ENCODE measurements at places on chromosomes 13 and 19.

DNA sequence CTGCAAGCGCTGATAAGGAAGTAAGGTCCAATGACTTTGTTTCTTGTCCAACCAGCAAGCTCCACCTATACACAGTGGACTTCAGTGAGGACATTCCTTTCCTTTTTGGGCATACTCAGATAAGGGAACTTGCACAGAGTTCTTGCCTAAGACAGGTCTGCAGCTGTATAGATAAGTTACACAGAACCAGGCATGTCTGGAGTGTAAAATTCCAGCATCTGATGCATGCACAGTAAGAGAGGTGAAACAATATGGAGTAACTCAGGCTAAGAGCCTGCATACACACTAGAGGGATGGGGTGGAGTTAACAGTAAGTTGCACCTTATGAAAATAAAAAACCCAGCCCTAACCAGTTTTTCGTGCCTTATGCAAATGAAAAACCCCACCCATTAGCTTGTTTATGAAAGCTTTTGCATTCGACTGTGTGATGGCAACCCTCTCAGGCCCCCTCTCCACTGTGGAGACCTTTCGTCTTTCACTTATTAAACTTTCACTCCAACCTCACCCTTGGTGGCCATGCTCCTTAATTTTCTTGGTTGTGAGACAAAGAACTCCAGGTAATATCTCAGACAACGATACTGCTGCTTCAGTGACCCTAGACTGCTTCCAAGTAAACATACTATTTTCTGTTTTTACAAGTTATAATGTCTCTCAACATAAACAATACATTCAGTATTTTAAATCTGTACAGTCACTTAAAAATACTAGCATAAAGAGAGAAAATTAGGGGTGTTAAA lies 2859.0 kb upstream of the PCDH20 start:
- DNase-seq, result no peak

GRCh38 chr19:2181633-2181997 lies 17.9 kb downstream of the DOT1L start:
- DNase-seq, result no peak

DNA sequence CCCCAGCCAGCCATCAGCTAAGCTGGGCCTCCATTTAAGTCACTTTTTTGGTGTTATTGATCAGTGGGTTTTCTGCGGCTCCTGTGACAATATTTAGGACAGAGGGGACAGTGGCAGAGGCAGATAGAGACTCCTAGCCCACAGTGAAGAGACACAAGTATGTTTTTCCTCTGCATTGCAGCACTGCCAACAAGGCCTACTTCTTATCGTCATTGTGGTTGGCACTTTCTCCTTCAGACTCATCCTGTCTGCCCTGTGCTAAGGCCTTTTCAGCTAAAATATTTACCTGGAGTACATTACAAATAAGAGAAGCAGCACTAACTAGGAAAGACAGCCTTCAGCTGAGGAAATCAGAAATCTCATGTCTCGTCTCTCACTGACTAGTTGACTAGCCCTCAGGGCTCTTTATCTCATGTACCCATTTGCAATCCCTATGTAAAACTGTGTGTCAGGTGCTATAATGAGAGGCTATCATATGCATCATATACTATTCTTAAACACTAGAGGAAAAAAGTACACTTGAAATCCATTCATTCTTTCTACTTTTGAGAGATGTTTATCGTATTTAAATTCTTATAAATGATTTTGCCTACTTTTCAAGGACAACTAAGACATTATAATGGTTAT lies 62.2 kb downstream of the ZAR1L start:
- DNase-seq, result no peak

GRCh38 chr19:33627526-33627925 lies 5.8 kb downstream of the CHST8 start:
- no peak for DNase-seq

DNA sequence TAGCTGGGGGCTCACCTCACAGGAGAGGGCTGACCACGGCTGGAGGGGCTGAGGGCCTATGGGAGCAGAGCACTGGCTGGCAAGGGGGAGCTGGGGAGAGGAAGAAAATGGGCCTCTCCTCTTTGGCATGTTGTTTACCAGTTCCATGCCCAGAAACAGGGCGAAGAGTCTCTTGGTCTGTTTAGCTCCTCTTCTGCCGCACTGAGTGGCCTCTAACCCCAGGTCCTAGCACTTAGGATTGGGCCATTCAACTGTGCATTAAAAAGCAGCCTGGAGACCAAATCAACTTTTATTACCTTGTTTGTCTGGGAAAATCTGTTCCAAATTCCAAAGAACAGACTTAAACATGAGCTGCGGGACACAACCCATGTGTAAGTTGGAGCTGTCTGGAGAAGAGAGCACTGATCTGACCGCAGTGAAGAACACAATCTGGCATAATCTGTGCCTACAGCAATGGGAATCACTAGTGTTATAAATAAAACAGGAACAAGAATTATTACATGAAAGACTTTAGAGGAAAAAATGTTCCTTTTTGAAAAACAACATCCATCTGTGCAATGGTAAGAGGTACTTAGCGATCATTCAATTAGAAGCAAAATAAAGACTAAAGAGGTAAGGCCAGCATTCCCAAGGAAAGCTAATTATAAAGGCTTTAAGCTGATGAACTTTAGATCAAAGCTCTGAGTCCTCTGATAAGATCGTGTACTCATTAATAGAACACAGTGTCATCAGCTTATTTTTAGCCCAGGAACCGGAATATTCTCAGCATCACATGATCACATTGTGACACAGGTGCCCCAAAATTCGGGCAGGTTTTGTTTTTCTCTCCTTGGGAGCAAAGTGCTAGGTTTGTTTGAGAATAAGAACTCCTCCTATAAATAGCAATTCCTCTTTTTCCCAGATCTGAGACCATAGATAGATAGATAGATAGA lies 243.2 kb downstream of the COL4A1 start:
- DNase-seq, result no peak

DNA sequence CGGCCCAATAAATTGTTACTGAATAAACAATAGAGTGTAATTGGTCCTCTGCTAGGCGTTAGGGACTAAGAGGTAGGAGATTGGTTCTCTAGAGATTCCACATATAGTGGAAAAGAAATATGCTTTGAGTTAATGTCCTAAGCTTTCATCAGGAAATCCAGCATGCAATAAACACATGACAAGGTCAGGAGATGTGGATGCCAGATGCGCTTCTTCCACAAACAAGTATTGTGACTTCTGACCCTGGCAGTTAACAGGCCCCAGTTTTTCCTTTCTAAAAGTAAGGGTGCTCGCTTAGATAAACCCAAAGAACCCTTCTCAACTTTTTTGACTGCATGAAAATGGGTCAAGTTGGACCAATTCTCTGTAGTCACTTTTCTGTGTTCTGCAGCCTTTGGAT lies 146.5 kb upstream of the SOX21 start:
- no peak for DNase-seq

Measured in activated naive CD8-positive, alpha-beta T cell treated with anti-CD3 and anti-CD28 coated beads, Interleukin-2, amount 50 U/mL, for 16 hours (primary cell).